HFF-Myc (cell line): ENCODE measurements at places on chromosomes 4 and X.

GRCh38 chr4:786861-787300 lies 39.0 kb downstream of the CPLX1 start:
- DNase-seq = no peak

DNA sequence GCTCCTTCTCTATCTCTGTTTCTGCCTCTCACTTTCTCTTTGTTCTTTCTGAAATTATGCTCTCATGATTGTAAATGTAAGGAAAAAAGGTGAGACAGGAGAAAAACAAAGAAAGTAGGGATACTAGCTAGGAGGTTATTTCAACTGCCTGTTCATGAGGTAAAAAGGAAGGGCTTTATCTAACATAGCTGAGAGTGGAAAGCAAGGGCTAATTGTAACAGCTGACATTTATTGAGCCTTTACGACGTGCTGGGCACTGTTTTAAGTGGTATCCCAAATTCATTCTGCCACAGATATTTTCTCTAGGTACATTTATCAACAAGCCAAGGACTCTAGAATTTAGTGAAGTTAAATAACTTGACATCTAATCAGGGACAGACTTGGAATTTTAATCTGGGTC lies 133.1 kb upstream of the GNPDA2 start:
- no peak for DNase-seq

DNA sequence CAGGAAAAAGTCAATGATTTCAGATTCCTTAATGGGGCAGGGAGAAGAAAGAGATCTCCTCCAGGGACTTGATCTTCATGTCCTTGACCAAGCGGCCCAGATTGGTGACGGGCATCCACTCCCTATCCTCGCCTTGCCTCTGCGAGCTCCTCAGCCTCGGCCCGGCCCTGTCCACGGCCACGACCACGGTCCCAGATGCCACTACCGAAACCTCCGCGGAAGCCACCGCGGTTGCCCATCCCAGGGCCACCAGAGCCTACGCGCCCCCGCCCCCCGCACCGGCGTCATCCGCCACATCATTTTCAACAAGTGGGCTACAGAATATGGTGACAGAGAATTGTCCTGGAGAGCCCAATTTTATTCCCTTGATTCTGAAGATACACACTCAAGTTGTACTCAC lies 751.2 kb upstream of the PABPC4L start:
- DNase-seq = no peak

DNA sequence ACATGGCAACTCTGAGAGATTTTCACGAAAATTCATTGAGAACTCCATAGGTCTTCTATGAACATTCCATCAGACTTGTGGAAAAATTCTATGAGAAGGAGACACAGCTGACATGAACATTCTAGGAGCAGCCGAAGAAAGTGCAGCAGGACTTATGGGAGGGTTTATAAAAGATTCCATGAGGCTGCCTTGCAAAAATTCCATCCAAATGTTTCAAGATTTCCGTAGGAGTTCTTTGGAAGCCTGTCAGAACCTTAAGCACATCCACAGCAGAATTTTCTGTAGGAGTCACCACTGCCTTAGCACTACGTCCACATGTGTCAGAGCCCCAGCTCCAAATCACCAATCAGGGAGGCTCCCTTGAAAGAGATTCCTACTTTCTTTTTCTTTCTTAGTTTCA lies 67.0 kb upstream of the MSX1 start:
- no peak for DNase-seq

- no peak for DNase-seq
These were observed 44.5 kb downstream of the SHROOM4 start for GRCh38 chrX:50769389-50770063.

- peak; percentile 12 for DNase-seq
These were observed 14.4 kb upstream of the FAM9A start for GRCh38 chrX:8815460-8816065.

DNA sequence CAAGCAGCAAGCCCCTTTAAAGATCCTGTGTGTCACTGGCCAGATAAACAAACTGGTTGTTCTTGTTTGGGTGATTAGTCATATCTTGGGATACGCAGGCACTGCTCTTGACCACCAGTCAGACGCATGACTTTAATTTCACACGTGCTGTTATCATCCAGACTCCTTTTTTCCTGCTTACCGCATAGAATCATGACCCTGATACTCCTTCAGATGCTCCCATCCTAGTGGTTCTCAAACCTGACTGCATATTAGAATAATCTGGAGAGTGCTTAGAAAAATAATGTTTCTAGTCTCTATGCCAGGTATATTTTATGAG lies 78.8 kb downstream of the CLDN22 start:
- no peak for DNase-seq

GRCh38 chr4:108674356-108674977 lies 24.1 kb downstream of the OSTC start:
- no peak for DNase-seq

DNA sequence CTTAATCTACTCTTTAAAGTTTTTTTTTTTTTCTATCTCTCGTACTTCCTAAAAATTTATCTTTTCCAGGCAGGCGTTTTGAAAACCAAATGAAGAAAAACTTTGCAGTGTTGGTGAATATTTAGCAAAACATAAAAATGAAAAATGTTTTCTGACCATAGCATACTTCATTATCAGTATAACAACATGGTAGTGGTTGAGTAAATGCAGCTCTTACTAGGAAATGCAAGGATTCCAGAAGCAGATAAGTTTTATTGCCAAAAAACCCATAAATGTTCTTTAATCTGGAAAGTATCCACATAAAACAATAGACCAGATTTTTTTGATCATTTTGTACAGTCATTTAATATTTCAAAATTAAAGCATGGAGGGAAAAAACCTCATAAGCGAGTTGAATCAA lies 136.9 kb upstream of the GUCY1A1 start:
- no peak for DNase-seq

DNA sequence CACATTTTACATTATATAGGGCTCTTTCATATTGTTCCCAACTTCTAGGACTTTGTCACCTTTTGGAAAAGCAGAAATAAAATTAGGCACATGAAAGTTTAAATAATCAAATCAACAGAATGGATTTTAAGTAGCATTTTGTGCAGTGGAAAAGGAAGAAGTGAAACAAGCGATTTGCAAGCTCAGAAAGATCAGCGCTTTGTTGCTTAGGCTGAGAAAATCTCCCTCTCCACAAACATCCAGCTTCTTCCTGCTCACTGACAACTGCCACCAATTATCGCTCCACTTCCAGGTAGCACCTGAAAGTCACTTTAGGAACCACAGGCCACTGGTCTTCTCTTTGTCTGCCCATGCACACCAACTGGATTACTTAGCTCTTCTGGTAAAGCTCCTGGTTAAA lies 2.0 kb upstream of the PDK3 start:
- DNase-seq = no peak

DNA sequence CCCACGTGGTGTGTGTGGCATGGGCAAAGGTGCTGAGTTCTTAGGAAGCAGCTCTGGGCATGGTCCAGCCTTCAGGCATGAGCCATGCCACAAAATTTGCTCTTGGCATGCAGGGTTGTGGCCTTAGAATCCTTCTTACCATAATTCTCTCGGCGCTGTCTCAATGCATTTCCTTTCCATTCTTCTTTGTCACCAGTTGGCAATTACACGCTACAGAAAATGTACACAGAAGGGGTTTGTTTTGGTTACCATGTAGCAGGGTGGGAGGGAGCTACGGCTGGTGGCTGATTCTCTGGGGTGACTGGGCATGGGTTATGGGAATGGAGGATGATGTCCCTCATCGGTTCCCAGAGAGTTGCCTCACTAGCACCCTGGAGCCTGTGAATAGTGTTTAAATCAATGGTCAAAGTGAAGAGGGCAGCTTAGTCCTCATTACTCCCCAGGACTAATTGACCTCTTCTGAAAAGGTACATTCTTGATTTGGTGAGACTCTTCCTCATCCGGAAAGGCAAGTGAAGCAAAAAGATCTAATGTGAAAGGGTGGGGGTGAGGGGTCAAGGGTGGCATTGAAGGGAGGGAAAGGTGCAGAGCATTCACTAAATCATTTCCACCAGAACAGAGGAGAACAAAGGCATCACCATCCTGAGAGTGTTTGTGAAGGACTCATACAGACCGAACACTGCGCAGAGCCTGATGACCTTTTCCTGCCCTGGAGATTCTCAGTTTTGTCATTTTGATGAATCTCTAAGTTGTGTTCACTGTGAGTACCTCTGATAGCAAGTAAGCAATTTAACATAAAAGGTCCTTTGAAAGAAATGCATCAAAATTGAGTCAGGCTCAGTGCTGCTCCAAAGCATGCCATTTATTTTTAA lies 199.8 kb upstream of the SFRP2 start:
- no peak for DNase-seq

GRCh38 chr4:1855333-1856070 lies 454 bp downstream of the LETM1 start:
- no peak for DNase-seq

GRCh38 chr4:166941629-166942028 lies 292.7 kb downstream of the SPOCK3 start:
- no peak for DNase-seq

DNA sequence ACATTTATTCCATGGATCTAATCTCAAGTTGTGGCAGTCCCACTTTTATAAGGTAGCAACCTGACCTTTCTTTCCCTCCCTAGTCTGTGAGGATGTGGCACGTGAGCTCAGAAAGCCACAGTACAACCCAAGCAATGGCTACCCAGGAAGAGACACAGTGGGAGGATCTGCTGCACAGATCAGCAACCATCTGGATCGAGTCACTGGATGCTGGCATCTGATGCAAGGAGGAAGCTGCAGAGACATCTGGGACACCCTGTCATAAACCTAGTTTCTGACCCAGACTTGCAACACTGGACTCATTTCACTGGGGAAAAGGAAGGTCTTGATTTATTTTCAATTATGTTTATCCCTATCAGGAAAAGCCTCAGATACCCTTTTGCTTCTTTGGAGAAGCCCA lies 327.1 kb downstream of the PAPSS1 start:
- peak; percentile 71 for DNase-seq

DNA sequence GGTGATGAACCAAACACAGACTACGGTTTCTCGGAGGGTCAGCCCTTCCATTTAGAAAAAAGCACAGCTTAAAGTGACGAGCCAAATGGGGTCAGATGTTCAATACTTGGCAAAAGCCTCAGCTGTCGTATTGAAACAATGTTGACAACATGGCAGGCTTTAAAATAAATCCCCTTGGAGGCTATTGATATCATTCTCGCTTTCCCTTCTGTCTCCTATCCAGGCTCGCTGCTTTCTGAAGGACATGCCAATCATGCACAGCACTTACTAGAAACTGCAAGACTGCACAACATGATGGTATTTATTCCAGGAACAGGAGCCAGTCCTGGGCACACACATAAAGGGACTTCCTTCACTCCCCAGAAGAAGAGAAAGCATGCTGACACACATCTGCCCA lies 137.9 kb downstream of the SLC7A11 start:
- DNase-seq = no peak

DNA sequence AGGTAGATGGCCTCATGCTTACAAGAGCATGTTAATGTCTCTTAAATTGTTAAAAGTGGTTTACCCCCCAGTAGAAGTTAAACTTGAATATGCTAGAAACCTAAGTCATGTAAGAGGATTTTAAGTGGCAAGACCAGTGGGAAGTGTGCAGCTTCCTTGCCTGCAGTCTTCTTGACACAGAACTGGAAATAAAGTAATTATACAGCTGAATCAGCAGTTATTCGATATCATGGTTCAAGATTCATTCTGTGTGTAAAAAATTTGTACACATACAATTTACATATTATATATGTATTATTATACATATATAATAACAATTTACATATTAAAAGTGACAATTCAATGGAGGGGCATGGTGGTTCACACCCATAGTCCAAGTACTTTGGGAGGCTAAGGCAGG lies 24.1 kb downstream of the UGT2B4 start:
- DNase-seq = no peak

DNA sequence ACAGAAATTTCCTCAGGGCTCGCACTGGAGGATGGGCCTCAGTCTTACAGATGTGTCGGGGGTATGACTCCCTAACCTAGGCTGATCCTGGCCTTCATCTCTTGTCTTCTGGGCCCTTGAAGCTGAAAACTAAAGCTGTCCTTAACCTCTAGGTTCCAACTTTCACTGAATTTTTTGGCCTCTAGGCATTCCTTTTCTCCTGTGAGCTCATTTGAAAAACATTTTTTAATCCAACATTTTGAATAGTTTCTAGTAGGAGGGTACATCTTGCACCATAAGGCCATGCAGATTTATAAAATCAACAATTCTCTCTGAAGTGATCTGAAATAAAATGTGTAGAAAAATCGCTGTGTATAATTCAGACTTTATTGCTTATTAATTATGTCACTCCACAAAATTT lies 19.7 kb downstream of the RWDD4 start:
- DNase-seq = no peak

DNA sequence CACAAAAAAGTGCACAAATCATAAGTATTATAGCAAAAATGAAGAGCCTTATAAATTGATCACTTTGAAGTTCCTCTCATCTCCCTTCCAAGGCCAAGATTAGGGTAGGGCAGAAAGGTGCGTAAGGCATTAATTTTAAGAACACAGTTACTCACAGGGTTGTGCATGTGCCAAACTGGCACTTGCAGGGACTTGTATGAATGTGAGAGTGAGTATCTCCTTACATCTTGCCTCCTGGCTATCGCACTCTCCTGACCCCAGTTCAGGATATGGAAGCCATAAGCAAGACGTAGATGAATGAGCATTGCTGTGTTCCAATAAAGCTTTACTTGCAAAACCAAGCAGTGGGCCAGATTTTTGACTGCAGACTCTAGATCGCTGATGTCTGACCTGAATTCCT lies 510.1 kb upstream of the AADAT start:
- DNase-seq = no peak

DNA sequence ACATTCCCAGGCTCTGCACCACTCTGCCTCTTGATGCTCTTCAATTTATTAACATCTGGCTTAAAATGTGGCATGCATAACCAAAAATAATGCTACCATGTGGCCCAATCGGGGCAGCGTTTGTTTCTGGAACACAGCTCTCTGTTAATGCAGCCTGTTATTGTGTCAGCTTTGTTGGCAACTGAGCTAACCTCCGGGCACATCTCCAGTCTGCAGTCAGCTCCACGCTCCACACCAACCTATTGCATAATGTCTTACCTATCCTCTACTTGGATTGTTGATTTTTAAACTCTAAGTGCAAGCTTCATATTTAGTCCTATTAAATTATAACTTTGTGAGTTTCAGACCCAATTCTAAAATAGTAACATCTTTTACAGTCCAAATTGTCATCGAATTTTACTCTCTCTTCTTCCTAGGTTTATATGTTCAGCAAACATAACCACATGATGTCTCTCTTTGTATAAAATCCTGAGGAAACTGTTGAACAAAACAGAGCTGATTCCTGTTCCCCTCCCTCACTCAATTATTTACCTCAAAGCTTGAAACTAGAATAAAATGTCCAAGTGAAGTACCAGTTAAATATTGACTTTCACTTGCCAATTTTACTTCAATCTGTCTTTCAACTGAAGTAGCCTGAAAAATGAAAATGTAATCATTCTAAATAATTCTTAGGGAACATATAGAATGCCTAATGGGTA lies 92.2 kb upstream of the RAPGEF2 start:
- DNase-seq = no peak

DNA sequence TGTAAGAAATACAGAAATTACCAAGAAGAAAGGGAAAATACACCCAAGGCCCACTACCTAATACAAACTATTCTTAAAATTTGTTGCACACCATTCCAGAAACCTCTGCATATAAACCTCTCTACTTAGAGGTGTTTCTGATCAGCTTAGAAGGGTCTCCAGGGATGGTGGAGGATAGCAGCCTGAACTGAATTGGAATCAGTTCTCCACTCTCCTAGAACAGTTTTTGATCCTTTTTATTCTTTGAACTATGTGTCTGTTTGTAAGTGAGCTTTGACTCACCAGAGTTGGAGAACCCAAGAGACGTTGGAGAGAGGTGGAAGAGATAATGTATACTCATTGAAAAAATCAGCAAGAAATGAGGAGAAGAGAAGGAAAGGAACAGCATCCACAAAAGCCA lies 96.6 kb upstream of the OTUD4 start:
- no peak for DNase-seq
